ENCODE measurements at places on chromosomes 5 and 9.

DNA sequence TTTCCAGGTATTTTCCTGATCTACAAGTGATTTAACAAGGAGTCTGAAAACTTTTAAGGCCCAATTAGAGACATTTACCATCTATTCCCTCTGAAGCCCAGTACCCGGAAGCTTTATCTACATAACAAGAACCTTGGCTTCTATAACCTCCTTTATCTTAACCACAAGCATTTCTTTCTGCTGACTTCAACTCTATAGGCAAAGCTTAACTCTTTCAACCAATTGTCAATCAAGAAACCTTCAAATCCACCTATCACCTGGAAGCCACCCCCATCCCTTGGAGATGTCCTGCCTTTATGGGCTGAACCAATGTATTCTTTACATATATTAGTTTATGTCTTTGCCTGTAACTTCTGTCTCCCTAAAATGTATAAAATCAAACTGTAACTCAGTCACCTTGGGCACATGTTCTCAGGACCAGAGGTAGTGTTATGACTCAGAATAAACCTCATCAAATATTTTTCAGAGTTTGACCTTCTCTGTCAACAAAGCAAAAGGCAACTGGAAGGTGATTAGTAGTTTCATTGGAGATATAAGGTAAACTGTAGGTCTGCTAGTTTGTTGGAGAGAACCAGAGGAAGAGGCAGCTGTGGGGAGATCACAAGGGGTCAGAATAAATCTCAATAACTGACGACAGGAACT is 13.0 kb upstream of the RIMOC1 start:
- no peak for DNase-seq

DNA sequence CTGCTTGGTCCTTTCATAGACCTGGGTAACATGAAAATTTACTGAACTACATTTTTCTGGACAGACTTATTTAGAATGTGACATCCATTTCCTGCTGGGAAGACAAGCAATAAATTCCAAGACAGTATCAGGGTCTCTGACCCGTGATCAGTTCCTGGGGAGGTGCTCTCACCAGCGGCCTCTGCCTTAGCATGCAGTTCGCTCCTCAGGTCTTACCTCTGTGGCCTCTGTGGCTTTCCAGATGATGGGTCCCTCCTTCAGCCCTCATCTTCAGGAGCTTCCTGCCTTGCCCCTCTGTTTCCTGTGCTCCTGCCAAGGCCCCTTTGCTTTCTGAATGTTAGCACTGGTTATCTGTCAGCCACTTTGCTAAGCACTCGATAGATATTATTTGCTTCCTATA is 66.4 kb downstream of the CMYA5 start:
- no peak for DNase-seq

DNA sequence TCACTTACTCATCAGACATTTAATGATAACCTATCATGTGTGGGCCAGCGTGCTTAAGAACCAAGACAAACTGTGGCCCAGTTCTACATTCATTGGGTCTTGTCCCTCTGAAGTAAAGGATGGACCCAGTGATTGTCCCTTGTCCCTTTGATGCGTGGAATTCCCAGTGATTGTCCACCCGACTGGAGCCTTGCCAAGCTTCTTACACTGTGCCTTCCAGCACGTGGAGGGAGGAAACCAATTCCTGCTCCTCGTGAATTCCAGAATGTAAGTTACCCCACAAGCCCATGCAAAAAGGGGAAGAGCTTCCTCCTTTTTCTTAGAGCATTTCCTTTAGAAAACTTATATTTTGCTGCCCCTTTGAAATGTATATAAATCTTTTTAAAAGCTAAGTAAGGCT is 7.9 kb downstream of the CKMT2 start:
- no peak for DNase-seq

- DNase-seq = no peak
Observed at GRCh38 chr5:108830705-108831276, 83.1 kb downstream of the FER start.

GRCh38 chr9:134987906-134988700 is 70.4 kb upstream of the FCN1 start:
- no peak for DNase-seq

- DNase-seq = no peak
Observed at GRCh38 chr9:7802666-7803065, 3.1 kb upstream of the DMAC1 start.

All from HTR-8/SVneo (cell line).